Left kidney (tissue), 8 donors: ENCODE measurements at places on chromosomes 6 and 20. TPM values are rescaled to one million over a fixed set of nuclear protein-coding genes. Genes with fewer than 3 reads are reported as not detected.

PTK6 gene
- 1.1 TPM for polyA plus RNA-seq

ABHD16A gene
- polyA plus RNA-seq, result 60.7 TPM

GRCh38 chr6:30325873-30326525 is 728 bp upstream of the TRIM39 start:
- DNase-seq, result peak; percentile 78

DNA sequence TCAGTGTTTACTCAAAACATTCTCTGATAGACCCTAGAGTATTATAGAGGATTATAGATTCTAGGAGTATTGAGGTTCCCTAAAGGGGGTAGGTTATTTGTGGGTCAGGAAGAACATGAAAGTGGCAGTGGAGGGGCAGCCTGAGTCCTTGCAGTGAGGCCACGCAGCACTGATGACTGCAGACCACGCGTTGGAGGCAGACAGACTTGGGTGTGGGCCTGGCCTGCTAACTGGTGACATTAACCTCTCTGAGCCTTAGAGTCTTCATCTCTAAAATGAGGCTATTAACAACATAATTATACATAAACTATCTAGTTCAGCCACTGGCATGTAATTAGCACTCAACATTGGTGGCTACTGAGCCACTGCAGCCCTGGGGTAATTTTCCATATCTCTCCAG is 16.1 kb downstream of the MTCL3 start:
- no peak for DNase-seq

DNA sequence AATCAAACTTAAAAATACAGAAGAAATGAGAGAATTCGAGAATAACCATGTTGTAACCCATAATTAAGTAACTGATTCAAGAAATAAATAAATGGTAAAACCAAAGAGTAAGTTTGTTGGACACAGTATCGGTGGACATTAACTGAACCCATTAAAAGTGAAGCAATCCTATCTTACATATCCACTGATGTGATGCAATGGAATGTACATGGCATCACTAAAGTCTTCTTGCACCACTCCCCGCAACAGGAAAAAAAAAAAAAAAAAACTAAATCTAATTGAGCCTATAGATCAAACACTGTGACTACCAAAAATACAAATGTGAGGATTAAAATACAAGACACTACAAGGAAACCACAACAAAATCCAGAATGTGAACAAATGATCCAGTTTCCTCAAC is 7.9 kb downstream of the SNX14 start:
- DNase-seq, result no peak

DNA sequence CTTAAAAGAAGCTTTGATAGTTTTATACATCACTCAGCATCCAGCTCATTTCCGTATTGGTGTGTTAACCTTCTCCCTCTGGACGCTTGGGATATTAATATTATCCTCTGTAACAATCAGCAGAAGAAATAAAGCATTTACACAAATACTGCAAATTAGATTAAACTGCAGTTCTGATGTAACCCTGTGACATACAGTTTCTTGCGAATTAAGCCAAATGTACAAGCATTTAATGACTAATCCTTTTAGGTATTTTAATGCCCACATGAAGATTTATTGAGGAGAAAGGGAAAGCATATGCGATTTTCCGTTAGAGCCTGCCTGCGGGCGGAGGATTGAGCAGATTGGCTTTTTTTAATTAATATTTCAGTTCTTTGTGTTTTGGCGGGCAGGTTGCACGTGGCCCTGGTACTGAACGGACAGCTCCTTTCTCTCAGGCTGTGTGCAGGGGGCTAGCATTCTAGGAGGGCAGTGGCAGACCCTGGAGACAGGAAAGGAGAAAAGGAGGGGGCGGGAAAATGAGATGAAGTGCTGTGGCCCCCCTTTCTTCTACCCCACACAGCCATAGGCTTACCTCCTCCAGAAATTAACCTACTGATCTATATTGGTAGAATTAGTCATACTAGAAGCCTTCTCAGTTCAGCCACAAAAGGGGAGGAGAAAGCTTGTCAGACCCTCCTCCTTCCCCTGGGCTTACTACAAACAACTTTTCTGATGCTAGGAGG is 14.1 kb upstream of the TFAP2D start:
- DNase-seq, result peak; percentile 31

DNA sequence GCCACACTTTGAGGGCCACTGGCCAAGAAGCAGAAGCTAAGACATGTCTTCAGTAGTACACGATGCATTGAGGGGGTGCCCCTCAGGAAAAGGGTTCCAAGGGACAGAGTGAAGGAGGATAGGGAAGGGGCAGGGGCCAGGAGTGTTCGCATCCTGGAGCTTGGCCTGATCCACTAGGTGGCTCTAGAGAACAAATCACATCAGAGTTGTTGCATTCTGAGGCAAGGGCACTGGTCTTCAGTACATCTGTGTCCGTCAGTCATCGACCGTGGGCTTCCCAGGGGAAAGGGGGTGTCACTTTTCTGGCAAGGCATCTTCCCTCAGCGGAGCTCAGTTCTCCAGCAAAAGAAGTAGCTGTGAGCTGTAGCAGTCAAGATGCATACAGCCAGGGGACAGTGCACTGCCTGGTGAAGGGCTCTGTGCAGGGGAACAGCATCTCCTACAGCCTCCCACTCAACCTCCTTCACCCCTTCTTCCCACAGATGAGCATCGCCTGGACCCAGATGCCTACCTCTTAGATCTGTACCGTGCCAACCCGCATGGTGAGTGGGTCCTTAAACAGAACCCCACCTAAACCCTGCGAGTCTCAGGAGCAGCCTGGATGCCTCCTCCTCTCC is 47.8 kb downstream of the ARHGAP40 start:
- no peak for DNase-seq

DNAAF9 gene
- 35.6 TPM for polyA plus RNA-seq

CCND3 gene
- polyA plus RNA-seq, result 25.9 TPM

PPP1R16B gene
- polyA plus RNA-seq, result 6.9 TPM

DNA sequence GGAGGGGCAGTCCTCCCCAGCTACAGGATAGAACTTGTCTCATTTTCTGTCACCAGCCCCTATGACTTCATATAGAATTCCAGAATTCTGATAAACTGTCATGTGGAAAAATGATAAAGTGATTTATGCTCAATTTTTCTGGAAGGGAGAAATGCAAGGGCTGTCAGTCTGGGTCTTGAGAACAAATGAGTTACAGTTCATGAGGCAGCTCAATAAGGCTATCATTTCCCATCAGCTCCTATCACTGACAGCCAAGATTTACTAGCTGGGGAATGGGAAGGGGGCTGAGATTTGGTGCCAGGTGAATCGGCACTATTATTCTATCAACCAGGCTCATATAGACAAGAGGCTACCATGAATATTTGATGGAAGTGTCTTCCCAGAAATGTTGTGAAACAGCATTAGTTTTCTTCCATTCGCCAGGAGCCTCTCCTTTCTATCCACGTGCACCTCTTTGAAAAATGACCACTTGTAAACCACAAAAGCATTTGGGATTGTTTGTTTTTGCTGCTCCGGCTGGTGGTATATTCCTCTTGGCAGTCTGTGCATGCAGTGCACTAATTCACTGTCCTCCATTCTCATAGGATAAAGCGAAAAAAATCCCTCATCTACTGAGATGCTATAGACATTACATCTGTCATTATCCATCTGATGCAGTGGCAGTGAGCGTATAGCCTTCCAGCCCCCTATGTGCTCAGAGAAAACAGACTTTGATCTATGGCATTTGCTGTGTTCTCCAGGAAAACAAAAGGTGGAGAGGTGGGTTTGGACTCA is 528.7 kb upstream of the RNF217 start:
- DNase-seq, result no peak

FAM184A gene
- 16.1 TPM for polyA plus RNA-seq

ULBP3 gene
- 8.5 TPM for polyA plus RNA-seq

DNA sequence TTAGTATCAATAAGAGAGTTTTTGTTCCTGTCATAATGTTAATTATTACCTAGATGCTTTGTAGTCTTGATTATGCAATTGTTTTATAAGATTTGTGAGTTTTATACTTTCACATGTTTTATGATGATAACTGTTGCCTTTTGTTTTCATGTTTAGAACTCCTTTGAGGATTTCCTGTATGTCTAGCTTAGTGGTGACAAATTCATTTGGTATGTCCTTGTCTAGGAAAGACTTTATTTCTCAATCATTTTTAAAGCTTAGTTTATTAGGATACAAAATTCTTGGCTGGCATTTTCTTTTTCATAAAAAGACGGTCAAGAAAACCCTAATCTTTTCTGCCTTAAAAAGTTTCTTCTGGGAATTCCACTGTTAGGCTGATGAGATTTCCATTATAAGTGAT is 849.9 kb upstream of the EYS start:
- no peak for DNase-seq

STMND1 gene
- polyA plus RNA-seq, result 0.90 TPM

- DNase-seq, result no peak
Observed at GRCh38 chr20:528923-529604, 14.5 kb downstream of the CSNK2A1 start.

- no peak for DNase-seq
Observed at GRCh38 chr20:2746636-2747265, 53.7 kb downstream of the CPXM1 start.

- no peak for DNase-seq
Observed at GRCh38 chr20:4192378-4193068, 177.2 kb upstream of the RNF24 start.

- DNase-seq, result peak; percentile 92
Observed at GRCh38 chr6:26223650-26224546, 136.7 kb downstream of the HFE start.

DNA sequence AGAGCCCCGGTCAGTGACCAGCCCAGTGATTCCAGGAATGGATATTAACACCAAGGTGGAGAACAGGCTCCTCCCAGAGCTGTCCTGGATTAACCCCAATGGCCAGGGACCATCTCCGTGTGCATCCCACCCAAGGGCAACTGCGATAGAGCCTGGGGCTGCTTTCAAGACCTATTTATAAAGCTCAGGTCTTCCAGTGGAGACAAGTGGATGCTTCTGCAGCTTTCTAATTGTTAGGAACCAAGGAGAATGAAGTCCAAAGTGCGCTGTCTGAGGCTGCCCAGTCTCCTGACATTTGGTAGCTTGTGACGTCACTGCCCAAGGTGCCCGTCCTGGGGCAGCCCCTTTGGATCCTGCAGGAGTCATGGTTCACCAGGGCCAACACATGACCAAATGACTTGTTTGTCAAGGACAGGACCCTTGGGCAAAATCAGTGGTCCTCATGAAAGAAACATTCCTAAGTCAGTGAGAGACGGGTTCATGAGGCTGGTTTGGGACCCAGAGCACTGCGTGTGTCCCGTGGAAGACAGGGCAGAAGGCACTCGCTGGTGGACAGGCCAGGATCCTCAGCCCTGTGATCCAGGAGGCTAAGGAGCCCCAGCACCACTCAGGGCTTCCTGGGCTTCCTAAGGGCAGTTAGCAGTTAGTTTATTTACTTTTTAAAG is 174.9 kb downstream of the ANKRD60 start:
- no peak for DNase-seq

GRCh38 chr6:10409731-10410206 is 5.1 kb downstream of the TFAP2A start:
- no peak for DNase-seq
